ENCODE measurements at places on chromosomes 11 and 22.

DNA sequence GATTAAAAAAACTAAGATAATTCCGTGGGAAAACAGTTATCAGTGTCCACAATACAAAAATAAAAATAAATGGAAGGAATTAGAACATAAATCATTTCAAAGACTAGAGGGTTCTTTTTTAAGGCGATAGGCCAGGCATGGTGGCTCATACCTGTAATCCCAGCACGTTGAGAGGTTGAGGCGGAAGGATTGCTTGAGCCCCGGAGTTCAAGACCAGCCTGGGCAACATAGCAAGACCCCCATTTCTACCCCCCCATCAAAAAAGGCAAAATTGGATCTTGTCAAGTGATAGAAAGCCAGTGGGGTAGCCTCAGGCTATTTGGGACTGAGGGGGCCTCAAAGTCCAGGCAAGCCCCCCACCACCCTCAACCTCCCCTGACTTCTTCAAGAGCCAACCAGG lies 20.6 kb upstream of the POLA2 start:
- no peak for DNase-seq

- no peak for DNase-seq
These were observed 29.4 kb upstream of the PISD start for GRCh38 chr22:31691408-31691807.

- DNase-seq = no peak
These were observed 29.4 kb downstream of the AMBRA1 start for GRCh38 chr11:46564459-46564858.

DNA sequence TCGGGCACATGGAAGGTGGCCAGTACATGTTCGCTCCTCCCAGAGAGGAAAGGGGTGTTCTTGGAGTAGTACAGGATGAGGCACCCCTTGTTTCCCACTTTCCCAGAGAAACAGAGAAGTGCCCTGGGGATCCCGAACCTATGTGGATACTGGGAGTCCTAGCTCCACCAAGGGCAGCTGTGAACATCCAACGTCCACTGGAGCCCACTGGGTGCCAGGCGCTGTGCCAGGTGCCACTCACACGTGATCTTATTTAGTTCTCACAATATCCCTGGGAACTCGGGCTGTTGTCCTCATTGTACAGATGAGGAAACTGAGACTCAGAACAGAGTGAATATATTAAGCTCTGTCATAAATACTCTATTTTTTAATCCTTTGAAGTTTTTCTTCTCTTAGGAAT lies 12.0 kb downstream of the SLCO2B1 start:
- no peak for DNase-seq

GRCh38 chr22:39150848-39151215 lies 1.6 kb downstream of the CBX7 start:
- no peak for DNase-seq

DNA sequence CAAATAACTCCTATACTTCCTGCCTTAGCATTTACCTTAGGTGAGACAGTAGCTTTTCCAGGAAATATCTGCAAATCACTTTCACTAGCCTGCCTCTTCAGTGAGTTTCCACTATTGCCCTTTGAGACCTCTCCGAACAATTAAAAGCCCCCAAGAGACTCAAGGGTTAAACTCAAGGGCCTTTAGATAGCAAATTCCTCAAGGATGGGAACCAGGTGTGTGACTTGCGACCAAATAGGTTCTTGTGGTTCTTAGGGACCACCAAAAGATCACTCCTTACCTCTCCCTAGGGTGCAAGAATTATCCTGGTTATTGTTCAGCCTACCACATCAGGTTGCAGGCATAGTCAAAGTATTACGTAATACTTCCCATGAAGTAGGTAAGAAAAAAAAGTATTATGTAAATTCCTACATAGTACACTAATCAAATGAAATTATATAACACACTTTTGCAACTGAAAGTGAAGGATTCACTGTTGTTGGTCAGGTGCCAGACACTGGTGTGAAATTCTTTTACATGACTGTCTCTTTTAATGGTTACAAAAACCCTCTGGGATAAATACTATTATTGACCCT lies 1.4 kb upstream of the RDX start:
- no peak for DNase-seq

- peak; percentile 16 for DNase-seq
These were observed 15.2 kb downstream of the UFD1 start for GRCh38 chr22:19463491-19464469.

DNA sequence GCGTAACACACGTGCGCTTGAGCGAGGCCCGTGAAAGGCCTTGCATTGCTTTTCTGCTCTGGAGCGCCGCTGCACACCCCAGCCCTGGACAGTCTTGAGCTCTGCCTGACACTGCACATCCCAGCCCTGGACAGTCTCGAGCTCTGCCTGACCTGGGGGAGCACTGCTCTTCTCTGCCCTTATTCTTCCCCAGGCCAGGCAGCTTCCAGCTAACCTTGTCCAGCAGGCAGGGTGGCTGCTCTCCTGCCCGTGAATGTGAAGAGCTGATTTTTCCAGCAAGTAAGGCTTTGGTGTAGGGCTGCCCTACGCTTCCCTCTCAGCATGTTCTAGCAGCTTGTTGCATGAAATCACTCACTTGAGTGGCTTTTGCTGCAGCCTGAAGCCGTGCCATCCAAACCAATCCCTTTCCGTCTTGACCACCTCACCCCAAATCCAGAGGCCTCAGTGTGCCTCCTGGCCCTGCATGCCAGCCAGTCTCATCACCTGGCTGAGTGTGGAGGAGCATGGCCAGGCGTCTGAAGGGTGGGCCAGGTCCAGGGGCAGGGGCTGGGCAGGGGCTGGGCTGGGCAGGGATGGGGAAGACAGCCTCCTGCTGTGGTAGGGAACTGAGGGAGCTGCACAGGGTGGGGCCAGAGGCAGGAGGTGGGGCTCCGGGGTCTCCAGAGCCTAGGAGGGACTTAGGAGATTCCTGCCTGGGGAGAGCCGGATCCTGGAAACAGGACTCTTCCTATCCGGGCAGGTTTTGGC lies 89.5 kb upstream of the B3GAT1 start:
- DNase-seq = no peak

GRCh38 chr11:107504981-107505380 lies 47.4 kb upstream of the CWF19L2 start:
- DNase-seq = no peak

GRCh38 chr11:133814588-133815100 lies 30.7 kb downstream of the SPATA19 start:
- no peak for DNase-seq

GRCh38 chr11:120205596-120206161 lies 5.2 kb upstream of the OAF start:
- no peak for DNase-seq

GRCh38 chr11:1207401-1208143 lies 15.3 kb upstream of the MUC5B start:
- peak; percentile 2 for DNase-seq

- DNase-seq = no peak
These were observed 9.0 kb downstream of the CDC42EP1 start for GRCh38 chr22:37569009-37569920.

DNA sequence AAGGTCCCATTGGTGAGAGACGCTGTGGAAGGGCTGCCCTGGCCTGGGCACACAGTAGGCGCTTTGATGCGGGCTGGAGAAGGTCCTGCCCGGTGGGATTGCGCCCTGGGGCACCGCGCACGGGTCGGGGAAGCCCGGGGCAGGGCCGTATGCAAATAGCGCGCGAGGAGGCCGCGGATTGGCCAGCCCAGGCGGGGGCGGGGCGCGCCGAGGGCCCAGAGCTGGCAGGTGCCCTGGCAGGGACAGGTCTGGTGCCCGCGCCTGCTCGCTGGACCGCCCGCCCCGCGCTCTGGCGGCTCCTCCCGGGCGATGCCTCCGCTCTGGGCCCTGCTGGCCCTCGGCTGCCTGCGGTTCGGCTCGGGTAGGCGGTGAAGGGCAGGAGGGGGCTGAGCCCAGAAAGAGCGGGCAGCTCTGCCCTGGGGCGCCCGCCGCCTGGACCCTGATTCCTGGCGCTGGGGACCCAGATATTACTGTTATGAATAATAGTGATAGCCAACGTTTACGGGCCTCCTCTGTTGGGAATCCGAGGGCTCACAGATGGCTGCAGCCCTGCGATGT lies at the start of gene UPK3A:
UPK3A (plus strand) TSS at position 245 of the 558 bp plus-strand sequence; CDS start at position 310, 65 bp downstream.
- DNase-seq = peak; percentile 83

GRCh38 chr22:20312396-20313191 lies 7.3 kb downstream of the DGCR6L start:
- no peak for DNase-seq

GRCh38 chr11:30000986-30001750 lies 15.7 kb downstream of the KCNA4 start:
- DNase-seq = no peak

- no peak for DNase-seq
These were observed 22.2 kb downstream of the LIF start for GRCh38 chr22:30224161-30224857.

- DNase-seq = no peak
These were observed 109.1 kb upstream of the TIMP3 start for GRCh38 chr22:32692371-32692770.

- no peak for DNase-seq
These were observed 77.1 kb upstream of the DRD2 start for GRCh38 chr11:113552271-113552670.

DNA sequence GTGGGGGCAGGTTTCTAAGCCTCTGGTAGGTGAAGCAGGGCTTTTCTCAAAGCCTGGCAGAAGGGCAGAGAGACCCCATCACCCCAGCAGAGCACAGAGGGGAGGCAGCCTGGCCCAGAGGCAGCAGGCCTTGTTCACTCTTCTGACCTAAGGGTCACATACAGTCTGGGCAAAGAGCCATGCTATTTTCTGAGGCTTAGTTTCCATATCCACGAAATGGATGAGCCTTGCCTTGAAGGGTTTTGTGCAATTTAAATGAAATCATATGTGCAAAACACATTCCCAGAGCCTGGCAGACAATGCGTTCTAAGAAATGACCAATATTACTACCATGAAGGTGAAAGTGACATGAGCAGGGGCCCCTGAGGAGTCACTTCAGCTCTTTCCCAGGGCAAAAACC lies 44.5 kb downstream of the HIRA start:
- DNase-seq = no peak

DNA sequence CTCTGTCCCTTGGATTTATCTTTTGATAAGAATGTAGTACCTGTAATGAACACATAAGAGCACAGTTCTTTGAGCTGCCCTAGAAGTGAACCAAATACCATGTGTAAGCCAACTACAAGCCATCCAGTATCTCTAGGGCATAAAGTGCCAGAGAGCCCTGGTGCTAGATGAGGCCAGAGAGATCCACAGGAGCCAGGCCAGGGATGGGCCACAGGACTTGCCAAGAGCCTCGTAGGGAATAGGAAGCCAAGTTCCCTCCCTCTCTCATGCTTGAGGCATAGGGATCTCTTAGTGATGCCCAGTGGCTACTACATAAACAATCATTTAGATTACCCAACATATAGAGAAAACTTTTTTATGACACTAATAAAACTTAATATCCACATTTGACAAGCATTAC lies 64.8 kb upstream of the FAR1 start:
- DNase-seq = no peak

- no peak for DNase-seq
These were observed 52.0 kb upstream of the MMP13 start for GRCh38 chr11:103007521-103007920.

- DNase-seq = no peak
These were observed 126.5 kb downstream of the CASP12 start for GRCh38 chr11:104771763-104772162.

GRCh38 chr11:69215784-69216415 lies 60.2 kb downstream of the SMIM38 start:
- no peak for DNase-seq

DNA sequence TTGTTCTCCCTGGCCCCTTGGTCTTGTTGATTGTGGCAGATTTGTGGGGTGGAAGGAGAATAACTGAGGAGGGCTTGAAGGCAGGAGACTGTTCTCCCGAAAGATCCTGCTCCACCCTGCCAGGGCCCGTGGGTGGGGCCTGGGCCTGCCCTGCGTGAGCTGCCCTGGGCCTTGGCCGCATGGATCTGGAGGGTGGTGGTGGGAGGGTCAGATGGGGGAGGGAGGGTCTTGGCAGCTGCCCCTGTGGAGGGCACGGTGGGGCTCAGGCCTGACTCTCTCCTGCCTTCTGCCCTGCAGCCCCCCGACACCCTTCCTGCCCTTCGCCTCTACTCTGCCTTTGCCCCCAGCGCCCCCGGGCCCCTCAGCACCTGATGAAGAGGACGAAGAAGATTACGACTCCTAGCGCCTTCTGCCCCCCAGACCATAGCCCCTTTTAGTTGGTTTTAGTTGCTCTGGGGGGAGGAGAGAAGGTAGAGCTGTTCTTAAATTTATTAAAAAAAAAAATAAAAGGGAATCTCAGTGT lies 1.9 kb downstream of the DRAP1 start:
- no peak for DNase-seq

- DNase-seq = no peak
These were observed 39.9 kb downstream of the GLYATL1 start for GRCh38 chr11:58979222-58979621.

Data from BE2C (cell line).